CD4-positive, alpha-beta T cell treated with Interleukin-17A for 1 hour (primary cell): ENCODE measurements at places on chromosomes 13 and 19.

DNA sequence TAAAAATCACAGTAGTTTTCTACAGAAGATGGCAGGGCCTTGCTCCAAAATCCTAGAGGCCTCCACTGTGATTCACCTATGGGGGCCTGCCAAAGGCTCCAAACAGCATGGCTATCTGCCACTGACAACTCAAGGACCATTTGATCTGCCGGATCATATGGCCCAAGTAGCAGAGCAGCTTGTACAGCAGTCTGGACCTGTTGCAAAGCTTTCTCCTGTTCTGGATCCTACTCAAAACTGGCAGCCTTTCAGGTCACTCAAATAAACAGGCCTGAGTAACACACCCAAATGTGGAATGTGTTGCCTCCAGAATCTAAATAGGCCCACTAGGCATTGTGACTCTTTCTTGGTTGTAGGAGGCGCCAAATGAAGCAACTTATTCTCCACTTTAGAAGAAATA is 1049.3 kb downstream of the PCDH9 start:
- no peak for DNase-seq

DNA sequence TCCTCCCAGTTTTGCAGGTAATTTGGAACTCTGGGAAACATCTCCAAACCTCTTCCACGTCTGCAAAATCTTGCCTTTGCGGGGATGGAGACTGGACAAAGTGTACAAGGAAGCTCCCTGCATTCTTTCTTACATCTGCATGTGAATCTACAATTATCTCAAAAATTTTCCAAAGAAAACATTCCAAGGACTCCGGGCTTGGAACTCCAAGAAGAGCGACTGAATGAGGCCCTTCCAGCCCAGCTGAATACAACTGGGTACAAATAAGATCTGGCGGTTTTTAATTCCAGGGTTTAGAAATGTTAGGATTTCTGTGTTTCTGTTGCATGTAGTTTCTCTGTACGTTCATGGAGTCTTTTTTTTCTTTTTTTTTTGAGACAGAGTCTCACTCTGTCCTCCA is 28.5 kb downstream of the EXOC3L2 start:
- DNase-seq: no peak

DNA sequence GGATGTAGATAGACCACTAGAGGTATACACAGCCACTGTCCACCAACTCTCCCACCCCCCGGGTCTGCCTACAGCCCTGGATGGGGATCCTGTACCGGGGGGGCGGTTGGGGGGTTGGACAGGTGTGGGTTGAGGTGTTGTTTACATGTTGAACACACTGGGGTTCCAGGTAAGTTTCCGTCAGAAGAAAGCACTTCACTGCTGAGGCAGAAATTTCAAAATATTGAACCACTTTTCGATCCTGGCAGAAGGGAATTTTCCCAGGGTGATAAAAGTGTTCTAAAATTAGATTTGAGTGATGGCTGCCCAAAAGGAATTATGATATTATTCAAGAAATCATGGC is 6.6 kb upstream of the CEACAM16 start:
- no peak for DNase-seq

DNA sequence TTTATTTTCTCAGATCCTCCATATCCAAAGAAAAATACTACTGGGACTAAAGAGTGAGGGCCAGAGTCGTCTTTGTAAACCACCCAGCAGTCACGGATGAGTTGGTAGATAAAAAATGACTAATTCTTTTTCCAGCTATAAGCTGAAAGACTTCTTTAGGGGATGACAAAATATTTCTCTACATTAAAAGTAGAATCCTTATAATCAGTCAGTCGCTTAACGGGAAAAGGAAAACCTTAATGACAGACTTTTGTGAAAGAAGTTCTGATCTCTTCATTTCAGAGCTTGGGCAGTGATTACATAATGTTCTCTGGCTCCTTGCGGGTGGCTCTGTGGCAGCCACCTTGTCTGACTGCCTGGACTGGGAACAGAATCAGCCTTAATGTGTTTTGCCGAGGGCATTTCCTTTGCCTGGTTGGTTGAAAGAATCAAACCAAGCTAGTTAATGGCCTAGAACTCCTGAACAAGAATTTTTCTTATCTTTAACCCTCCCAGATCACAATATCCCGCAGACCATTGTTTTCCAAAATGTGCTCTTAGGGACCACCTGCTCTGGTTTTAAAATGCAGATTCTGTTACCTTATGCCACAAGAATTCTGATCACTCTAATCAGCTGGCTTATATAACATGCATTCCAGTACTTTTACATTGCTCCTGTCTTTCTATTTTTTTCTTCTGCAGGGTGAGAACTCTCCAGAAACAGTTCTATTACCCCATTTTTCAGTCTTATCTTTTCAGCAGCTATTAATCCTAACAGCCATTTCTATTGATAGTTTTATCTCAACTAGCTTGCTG is 2.5 kb downstream of the ITM2B start:
- peak; percentile 34 for DNase-seq

DNA sequence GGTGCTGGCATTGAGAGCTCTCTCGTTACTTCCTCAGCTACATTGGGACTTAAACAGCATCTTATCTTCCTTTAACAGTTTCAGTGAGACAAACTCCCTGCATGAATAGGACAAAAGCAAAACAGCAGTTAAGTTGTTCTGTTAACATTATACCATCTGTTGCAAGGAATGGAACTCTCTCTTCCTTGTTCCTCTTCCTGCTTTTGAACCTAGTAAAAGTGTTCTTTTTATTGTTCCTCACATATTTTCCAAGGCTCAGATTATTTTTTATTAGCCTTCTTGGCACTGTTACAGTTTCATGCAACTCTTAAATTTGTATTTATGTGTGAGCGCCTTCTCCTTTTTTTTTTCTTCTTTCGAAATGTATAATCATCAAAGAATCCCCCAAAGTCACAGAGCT is 202.6 kb upstream of the UFM1 start:
- DNase-seq: no peak

GRCh38 chr19:53131085-53131590 is 1.6 kb downstream of the ZNF415 start:
- no peak for DNase-seq

- DNase-seq: no peak
Observed at GRCh38 chr19:19568802-19569756, 31.0 kb downstream of the CILP2 start.

GRCh38 chr13:114241918-114242317 is 7.2 kb downstream of the CDC16 start:
- no peak for DNase-seq

DNA sequence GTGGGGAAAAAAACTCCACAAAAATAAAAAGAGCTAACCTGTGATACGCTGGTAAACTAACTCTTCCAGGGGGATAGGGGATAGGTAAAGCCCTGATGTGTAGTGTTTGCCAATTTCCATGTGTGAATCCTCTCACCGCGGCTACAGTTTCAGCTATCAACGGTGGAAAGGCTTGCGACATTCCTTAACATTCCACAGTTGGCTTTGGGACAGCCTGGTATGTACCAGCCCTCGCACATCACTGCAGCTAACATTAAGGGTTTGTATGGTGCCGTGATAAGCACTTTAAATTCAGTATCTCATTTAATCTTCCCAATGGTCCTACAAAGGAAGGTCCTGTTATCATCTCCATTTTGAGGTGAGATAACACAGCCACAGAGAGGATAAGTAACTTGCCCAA is 112.4 kb downstream of the KATNAL1 start:
- no peak for DNase-seq

GRCh38 chr19:53772943-53773342 is 51.2 kb downstream of the NLRP12 start:
- peak; percentile 57 for DNase-seq

GRCh38 chr13:101399365-101399764 is 16.9 kb downstream of the NALCN start:
- DNase-seq: no peak

DNA sequence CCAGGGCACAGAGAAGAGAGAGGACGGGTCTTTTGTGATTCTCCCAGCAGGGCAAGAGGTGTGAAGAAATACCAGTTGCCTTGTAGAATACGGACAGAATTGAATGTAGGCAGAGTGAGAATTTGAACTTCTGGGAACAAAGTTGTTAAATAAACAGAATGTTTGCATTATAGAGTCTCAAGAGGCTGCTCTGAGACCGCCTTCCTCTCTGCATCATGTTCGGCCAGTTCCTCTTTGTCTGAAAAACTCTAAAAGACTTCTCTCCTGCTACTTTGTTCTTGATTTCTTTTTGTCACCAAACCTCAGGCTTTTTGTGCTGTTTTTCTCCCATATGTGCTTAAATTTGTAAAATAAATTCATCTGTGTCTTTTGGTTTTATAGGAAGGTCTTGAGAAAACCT is 256.4 kb downstream of the DLEU7 start:
- no peak for DNase-seq

GRCh38 chr13:73286942-73287620 is 228.3 kb downstream of the KLF5 start:
- no peak for DNase-seq
